ENCODE measurements at places on chromosomes 12 and 14.

DNA sequence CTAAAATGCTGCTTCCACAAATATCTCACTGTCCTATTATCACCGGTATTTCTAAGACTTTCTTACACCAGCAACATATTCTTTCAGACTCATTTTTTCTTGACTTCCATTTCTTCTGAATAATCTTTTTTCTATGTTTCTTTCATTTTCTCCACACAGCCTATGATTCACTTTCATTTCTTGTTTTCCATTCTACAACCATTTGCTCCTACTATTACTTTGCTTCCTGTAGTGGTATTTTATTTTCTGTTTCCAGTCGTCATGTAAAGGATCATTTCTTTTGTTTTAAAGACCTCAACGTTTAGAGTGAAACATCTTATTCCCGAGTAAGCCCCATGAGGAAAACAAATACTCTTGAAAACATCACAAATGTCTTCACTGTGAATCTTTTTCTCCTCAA is 182.2 kb upstream of the MDGA2 start:
- no peak for DNase-seq

DNA sequence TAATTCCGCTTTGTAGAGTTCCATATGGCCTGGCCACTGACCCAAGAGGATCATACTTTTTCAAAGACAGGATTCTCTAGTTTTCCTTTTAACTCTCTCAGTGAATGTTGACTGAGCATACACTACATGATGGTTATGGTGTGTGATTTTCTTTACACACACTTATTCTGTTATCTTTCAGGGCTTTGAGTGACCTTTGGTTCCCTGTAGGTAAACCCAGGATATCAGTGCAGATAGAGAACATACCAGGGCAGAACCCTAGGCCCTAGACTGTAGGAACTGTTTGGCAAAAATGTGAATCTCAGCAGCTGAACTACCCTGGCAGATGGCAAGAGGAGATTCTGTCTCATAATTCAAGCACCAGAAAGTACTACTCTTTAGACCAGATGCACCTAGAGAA is 159.6 kb downstream of the KCNA5 start:
- DNase-seq: no peak

- peak; percentile 13 for DNase-seq
Observed at GRCh38 chr14:64112867-64113678, 181.1 kb downstream of the ESR2 start.

- no peak for DNase-seq
Observed at GRCh38 chr12:23671881-23672280, 277.6 kb downstream of the SOX5 start.

DNA sequence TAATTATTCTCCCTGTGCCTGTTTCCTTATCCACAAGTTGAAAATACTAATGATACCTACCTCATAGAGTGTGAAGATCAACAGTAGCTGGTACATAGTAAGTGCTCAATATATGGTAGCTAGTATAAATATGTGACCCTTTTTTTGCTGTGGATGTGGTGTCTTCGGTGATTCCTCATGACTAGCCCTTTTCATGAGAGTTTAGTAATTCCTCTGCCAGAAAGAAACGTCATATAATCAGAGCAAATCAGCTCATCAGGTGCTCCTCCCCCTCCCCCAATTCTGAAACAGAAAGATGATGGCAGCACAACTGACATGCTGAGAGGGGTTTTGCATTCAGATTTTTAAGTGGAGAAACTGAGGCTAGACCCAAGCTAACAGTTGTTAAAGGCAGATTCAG is 210.8 kb downstream of the SLC41A2 start:
- no peak for DNase-seq

DNA sequence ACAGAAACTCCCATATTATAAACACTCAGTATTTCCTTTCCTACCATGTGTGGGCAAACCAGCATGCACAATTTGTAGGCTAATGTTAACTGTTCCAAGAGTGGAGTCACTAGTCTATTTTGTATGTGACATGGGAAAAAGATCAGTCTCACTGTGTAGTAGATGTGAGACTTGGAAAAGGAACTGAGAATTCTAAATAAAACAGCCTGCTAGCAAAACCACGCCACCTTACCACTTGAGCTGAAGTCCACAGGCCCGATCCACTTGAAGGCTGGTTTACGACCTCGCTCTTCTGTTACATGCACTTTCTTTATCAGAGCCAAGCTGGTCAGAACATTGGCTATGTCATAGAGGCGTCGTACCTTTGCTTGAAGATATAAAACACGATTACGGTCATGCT is 22.5 kb downstream of the E2F7 start:
- no peak for DNase-seq

GRCh38 chr14:77902811-77903210 is 102.9 kb downstream of the ADCK1 start:
- DNase-seq: no peak

DNA sequence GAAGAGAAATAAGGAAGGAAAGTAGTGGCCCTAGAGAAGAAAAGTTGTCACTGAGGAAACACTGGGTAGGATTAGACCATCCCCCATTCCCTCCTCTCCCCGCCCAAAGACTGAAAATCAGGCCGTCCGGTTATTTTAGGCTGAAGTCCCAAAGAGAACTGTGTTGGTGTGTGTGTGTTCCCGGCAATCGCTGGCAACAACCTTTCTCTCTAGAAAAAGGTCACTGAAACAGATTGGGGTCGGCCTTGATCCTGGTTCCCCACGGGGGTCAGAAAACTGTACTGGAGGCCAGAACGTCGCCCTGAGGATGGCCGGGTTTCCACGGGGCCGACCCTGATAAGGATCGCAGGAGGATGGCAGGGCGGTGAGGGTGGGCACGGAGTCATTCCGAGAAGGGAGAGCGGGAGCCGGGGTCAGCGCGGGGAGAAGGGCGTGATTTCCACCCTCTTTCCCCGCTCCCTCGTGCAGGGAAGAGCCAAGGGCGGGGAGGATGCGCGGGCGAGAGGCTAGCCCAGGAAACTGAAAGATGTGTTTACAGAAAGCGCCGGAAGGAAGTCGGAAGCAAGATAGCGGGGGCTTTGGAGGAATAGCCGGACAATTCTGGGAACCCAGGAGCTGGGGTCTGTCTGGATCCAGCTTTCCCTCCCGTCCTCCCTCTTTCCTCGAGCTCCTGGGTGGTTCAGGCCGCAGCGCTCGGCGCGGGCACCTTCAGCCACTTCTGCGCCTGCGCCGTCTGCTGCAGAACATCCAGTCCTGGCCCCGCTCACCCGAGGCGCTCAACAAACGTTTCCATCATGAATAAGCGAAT is 25.3 kb upstream of the SPTLC2 start:
- DNase-seq: peak; percentile 67

GRCh38 chr14:21874946-21875345 is 201.3 kb upstream of the OR4E1 start:
- no peak for DNase-seq

GRCh38 chr12:76666290-76666835 is 97.6 kb upstream of the ZDHHC17 start:
- no peak for DNase-seq

- DNase-seq: no peak
Observed at GRCh38 chr12:100348657-100349454, 8.0 kb upstream of the SLC17A8 start.

DNA sequence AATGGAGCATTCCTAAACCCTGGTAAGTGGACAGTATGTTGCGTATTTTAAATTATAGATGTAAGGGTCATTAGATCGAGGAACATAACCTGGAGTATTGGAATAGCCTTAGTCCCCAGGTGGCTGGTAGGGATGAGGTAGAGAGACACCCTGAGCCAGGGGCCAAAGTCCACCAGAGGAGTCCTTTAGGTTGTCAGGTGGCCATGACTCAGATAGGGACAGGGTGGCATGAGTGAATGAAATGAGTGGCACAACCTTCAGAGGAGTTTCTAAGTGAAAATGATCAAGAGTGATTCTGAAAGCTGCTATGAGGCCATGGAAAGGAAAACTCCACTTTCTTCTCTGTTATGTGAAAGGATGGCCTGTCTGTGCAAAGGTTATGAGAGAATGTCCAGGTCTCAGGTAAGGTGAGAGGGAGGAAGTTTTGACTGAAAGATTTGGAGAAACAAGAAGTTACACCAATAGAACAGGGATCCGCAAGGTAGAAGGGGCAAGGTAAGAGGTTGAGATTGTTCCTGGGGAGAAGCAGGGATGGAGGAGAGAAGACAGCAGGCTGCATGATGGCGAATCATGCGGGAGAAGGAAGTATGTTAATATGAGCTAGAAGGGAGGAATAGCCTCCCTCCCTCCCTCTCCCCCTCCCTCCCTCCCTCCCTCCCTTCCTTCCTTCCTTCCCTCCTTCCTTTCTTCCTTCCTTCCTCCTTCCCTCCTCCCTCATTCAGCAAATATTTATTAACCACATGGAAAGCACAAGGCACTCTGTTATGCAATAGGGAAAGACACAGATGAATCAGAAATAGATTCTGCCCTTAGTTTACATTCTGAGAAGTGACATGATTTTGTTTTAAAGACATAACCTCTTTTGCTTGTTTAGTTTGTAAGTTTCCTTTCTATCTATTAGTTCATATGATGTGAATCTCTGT is 14.0 kb upstream of the RIPK3 start:
- no peak for DNase-seq

DNA sequence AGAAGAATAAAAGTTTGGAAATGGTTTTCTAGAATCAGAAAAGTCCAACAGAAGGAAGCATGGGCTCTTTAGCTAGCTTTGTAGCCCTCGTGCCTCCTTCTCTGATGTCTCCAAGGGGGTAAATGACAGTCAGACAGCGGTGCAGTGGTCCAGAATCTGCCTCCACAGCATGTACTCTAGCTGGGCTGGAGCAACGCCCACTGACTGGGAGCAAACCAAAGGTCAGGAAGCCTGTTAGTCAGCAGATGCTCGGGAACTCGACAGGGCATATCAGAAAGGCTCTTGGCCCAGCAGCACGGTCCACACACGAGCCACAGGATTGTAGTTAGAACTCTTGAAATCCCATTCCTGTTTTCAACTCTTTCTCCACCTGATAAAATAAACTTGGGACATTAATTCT is 164.3 kb downstream of the GRIN2B start:
- DNase-seq: no peak

DNA sequence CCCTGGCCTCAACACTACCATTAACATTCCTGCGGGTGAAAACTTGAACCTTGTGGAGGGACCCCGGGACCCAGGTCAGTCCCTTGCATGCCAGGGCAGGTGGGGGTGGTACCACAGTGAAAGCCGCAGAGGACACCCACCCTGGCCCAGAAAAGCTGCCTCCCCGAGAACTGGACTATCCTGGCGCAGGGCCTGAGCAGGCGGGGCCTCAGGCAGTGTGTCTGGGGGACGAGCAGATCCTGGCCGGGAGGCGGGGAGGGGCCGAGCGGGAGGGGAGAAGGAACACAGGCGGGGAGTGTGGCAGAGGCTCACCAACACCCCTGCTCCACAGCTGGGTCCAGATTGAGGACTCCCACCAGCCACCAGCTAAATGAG is 10.0 kb downstream of the AHNAK2 start:
- peak; percentile 51 for DNase-seq

DNA sequence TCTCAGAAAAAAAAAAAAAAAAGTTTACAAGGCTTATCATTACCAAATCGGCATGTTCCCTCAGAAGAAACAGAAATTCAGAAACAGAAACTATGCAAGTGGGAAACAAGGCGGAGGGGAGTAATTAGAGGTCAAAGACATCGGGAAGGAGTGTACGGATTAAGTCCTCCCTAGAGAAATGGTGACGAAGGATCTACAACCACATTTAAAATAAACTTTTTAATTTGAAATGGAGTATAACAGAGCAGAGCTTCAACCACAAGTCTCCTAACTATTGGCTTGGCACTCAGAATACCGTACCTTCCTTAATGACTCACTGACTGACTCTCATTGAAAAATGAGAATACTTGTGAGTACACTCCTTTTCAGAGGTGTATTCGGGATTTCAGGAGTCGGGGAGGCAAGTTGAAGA is 908 bp downstream of the ENTPD5 start:
- DNase-seq: no peak

- no peak for DNase-seq
Observed at GRCh38 chr14:34232790-34233189, 229.2 kb downstream of the SPTSSA start.

GRCh38 chr14:31457665-31458659 is 656 bp upstream of the DTD2 start:
- DNase-seq: no peak

DNA sequence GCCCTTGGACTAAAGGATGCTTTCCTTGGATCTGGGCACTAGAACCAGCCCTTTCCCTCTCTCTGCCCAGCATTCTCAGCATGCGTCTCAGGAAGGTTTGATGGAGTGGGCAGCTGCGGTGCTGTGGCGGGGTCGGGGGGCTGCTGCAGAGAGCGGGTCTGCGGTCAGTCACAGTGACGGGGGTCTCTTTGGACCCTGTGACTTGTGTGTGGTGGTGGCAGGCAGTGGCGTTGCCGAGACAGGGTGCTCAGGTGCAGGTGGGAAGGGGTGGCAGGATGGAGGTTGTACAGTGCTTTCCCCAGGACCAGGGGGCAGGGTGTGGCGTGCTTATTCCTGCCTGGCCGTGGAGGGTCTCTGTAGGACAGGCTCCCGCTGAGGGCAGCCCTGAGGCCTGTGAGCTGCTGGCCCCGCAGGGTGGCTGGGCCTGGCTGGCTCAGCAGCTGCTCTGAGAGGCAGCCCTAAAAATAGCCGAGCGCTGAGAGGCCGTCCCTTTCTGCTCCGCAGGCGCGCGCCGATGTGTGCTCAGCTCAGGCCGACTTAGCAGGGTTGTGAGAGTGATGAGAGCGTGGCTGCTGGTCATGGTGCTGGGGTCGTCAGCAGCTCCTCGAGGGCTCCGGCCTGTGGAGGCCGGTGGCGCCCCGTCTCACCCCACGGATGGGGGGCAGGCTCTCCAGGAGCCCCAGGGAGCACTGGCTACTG is 9.7 kb downstream of the PACS2 start:
- no peak for DNase-seq

GRCh38 chr14:21652209-21652808 is 1.3 kb upstream of the OR4E2 start:
- no peak for DNase-seq

DNA sequence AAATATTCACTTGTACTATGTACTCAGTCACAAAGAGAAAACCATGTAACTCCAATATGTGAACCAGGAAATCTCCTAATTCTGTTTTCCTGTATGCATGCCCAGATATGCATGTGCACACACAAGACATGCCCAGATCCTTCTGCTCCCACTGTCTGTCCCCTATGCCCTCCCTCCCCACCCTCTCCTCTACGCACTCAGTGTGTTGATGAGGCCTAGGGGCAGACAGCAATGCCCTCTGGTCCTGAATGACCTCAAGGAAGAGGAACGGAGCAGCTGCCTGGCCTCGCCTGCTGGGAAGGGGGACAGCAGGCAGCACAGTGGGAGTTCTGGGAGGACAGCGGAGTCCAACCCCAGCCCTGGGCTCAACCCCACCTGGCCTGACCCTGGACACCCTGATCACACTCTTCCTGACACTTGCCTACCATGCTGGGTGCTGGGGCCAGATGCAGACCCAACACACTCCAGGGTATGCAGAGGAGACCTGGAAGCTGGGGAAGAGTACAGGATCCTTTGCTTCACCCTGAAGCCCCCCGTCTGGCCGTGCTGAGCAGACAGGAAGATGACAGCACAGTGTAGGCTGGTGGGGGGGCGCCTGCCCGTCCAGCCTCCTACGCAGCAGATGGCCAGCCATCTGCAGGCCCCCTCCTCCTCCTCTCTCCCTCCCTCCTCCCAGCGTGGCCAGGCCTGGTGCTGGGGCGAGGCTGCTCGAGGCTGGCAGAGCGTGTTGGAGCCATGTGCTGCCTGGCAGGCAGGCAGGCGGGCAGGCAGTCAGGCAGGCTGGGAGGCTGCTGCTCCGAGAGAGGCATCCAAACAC is 106.6 kb upstream of the NCOR2 start:
- DNase-seq: no peak

Data from adrenal gland (tissue), 19 donors.